Karpas-422 (cell line): ENCODE measurements at places on chromosomes 3 and 15. TPM values are rescaled to one million over a fixed set of nuclear protein-coding genes. Genes with fewer than 3 reads are reported as not detected.

The HMCES gene
- total RNA-seq: 169 and 275 TPM in 2 replicates

DNA sequence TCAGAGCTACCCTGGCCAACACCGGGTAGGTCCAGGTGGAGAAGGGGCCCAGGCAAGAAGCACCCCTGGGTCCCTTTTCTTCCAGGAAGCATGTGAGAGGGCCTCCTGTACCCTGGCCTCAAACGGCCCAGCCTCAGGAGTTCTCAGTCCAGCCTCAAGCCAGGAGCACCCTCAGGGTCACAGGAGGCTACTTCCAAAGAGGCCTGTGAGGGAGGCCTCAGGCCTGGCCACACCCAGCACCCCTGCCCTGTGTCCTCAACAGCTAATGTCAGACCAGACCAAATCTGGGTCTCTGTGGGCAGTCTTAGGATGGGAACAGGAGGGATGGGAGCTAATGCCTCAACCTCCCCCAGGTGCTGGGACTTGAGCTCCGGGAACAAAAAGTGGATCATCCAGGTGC, 23.5 kb downstream of the PTH1R start:
- no peak for DNase-seq

DNA sequence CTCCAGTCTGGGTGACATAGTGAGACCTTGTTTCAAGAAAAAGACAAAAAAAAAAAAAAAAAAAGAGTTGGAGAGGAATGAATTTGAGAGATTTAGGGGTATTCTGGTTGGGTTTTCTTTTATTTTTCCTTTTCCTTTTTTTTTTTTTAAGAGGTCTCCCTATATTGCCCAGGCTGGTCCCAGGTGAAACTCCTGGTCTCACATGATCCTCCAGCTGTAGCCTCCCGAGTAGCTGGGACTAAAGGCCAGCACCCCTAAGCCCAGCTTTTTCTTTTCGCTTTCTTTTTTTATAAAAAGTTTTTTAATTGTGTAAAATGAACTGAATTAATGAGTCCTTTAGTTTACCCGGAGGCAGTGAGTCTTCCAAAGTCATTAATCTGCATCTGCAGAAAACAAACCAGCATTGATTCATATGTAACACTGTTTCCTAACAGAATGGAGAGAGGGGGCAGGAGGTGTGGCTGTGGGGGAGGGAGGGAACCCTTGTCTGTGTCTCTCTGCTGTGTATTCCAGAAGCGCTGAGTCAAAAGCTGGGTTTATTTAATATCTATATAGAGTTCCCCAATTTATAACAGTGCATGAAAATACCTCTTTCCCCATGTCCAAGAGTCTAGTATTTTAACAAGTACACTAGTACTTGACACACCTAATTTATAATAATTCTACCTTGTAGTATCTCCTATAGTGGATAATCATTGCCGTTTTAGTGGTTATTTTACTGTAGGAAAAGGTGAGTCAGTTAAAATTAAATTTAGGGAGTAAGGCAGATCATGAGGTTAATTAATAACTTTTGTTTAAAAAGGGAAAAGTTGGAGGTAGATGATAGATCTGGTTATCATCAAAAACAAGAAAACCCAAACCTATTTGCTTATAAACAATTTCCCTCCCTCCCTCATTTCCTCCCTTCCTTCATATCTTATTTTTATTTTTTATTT, 2.6 kb upstream of the DPPA4 start:
- no peak for DNase-seq

- no peak for DNase-seq
Observed at GRCh38 chr3:196789885-196790359, 50.3 kb downstream of the PAK2 start.

The GOLGA6L10 gene
- total RNA-seq: 0.18 and 2.0 TPM in 2 replicates

The POU1F1 gene
- not detected in 2 replicates for total RNA-seq

- peak; percentile 55 for DNase-seq
Observed at GRCh38 chr15:81825136-81825535, 220.7 kb downstream of the MEX3B start.

The MNS1 gene
- total RNA-seq: 3.5 and 4.6 TPM in 2 replicates

- no peak for DNase-seq
Observed at GRCh38 chr3:16028604-16029003, 145.9 kb upstream of the GALNT15 start.

GRCh38 chr15:41125063-41125669, 9.1 kb upstream of the INO80 start:
- no peak for DNase-seq

DNA sequence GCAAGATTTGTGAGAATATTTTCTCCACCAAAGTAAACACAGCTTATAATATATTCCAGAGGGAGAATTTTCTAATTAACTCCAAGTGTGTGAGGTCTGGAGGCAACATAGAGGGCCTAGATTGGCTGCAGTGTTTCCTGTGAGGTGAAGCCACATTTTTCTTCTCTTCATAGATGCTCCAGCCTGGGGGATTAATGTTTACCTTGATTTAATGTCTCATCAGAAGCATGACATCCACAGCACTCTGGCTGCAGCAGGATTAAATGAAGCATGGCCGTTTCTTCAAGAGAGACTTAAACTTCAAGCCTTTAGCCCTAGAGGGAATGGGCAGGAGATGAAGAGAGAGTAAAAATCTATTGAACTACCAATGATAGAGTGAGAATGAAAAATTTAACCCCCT, 137.9 kb upstream of the ZBTB20 start:
- no peak for DNase-seq

The GRM7 gene
- total RNA-seq: not detected in 2 replicates

GRCh38 chr3:154180836-154181691, 59.9 kb downstream of the ARHGEF26 start:
- DNase-seq: no peak

GRCh38 chr15:50562735-50563640, 16.5 kb upstream of the USP50 start:
- DNase-seq: no peak

The SPATA12 gene
- 3.2 and 3.9 TPM in 2 replicates for total RNA-seq

The NMNAT3 gene
- not detected in 2 replicates for total RNA-seq

DNA sequence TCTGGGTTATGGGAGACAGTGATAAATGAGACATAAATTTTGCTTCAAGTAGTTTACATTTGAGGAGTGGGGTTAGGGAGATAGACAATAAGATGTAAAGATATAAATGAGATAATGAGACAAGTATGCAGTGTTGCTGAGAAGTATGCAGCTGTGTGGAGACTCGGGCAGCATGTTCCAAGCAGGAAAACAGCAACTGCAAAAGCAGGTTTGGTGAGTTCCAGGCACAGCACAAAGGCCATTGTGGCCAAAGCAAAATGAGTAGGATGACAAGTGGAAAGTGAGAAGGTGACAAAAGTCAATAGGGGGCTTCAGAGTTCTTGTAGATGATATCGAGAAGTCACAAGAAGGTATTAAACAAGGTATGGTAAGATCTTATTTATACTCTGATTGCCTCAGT, 259.1 kb upstream of the PEX5L start:
- DNase-seq: no peak

- no peak for DNase-seq
Observed at GRCh38 chr3:196778755-196779154, 39.1 kb downstream of the PAK2 start.

The EIF4E3 gene
- total RNA-seq: not detected in 2 replicates

DNA sequence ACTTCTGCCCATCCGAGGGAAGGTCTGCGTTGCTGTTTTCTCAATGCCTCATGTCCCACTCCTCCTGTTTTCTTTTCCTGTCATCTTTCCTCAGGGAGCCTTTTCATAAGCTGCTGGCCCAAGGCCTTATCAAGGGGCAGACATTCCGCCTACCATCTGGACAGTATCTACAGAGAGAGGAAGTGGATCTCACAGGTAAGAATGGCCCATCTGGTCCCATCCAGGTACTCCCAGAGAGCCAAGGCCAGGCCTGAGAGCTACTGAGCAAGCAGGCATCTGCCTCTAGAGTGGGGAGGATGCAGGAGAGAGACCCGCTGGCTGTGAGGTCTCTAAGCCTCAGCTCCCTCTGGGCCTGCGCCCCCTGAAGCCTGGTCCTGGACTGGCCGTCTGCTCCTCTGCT, 81.5 kb upstream of the LIMD1 start:
- no peak for DNase-seq

The AGBL1 gene
- total RNA-seq: not detected in 2 replicates

DNA sequence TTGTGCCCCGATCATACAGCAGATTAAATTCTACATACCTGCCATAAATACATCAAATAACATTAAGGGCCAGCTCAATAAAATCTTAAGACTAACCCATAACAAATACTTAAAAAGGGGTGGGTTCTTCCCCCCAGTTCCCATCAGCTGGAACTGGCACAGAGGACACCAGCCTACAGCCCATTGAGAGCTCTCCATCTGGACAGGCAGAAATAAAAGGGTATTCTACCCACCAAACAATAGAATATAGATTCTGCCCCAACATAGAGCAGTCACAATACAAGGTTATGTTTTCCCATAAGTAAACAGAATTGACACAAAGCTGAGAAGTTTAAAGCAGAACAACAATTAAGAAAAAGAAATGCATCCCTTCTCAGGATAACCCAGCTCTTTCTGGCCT, 11.9 kb downstream of the CPOX start:
- no peak for DNase-seq

- no peak for DNase-seq
Observed at GRCh38 chr15:63611177-63611576, 14.0 kb downstream of the FBXL22 start.

The RASL12 gene
- not detected in 2 replicates for total RNA-seq

- DNase-seq: no peak
Observed at GRCh38 chr3:182891364-182891763, 89.0 kb downstream of the DCUN1D1 start.

The METTL6 gene
- total RNA-seq: 20.9 and 23.2 TPM in 2 replicates

The VEPH1 gene
- total RNA-seq: not detected in 2 replicates

The SEMA6D gene
- not detected in 2 replicates for total RNA-seq

DNA sequence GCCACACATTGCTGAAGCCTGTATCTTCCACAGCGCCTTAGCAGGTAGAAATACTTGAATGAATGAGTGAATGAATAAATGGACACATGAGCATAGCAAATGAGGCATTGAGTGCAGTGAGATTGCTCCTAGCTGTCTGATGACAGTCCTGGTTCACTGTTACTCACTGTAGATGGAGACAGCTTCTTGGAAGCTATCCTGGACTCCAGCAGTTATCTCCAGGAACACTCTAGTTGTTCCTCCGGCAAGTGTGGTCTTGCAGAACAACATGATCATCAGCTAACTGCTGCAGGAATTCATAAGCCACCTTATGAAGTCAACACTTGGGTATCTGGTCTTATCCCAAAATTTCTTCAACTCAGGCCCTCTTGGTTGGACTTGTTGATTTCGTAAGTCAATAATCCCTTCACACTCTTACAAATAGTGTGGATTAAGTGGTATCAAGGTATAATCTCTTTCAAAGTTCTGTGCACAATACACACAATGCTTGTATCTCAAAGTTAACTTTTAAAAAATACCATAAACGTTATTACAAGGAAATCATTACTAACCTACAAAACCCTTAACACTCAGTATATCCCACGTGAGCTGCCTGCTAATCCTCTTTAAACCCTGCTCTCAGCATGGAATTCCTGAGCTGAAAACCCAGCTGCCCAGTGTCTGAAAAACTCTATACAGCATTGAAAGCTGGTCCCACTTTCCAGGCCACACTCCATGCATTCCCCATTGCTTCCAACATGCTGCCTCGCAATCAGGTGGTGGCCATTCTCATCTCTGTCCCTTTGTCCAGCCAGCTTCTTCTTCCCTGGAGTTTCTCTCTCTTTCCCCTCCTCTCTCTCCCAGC, 14.4 kb upstream of the ZBTB38 start:
- no peak for DNase-seq

- no peak for DNase-seq
Observed at GRCh38 chr3:2540115-2540514, 441.4 kb downstream of the CNTN4 start.

DNA sequence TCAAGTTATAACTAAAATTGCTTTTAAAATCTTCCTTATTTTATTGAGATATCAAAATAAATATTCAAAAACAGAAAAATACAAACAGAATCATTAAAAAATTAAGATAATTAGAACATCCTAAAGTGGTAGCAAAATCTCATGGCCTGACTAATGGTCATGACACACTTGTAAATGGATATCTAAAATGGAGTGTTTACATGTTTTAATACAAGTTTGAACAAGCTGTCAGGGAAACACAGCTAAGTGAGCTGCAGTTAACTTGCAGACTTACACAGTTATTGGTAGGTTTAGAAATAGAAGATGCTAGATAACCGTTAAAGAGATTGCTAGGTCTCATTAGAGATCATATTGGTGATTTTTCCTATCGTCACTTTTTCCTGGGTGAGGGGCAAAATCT, 242.3 kb downstream of the LPP start:
- no peak for DNase-seq

The SH2D7 gene
- not detected in 2 replicates for total RNA-seq

DNA sequence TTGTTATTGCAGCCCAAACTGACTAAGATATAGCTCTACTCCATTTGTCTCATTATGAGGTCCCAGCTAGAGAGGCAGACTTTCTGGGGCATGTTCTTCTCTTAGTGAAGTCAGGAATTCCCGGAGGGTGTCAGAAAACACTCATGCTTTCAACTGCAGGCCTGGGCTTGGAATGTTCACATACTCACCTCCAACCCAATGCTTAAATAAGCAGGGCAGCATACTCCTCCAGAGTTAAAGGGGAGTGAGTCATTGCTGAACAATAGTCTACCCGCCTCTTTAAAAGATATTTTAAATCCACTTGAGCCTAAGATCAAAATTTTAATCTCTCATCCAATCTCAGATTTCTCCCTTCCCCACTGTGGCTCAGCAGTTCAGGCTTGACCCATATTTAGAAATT, 167.8 kb upstream of the DPH6 start:
- DNase-seq: no peak

The CNTN3 gene
- total RNA-seq: not detected in 2 replicates

GRCh38 chr3:115428841-115429240, 194.5 kb upstream of the GAP43 start:
- DNase-seq: no peak

The HCN4 gene
- total RNA-seq: not detected in 2 replicates

The TMEM115 gene
- 13.8 and 25.8 TPM in 2 replicates for total RNA-seq

The ANKRD63 gene
- not detected in 2 replicates for total RNA-seq

DNA sequence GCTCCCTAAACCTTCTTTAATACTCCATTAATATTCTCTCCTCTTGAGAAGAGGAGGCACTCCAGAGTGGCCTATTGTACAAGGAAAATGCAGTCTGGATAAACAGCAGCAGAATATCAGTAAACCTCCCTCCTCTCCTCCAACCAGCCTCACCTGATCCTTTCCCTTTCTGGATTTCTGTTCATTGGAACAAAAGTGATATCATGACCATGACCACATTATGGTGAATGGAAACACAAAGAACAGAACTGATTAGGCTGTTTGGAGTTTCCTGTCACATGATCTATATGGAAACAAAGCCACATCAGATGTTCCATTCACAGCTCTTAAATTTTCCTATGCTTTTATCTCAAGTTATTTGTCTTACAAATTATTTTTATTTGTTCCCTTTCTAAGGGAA, 14.6 kb downstream of the C2CD4B start:
- no peak for DNase-seq

- DNase-seq: no peak
Observed at GRCh38 chr15:42367041-42367440, 7.7 kb downstream of the CAPN3 start.

- DNase-seq: no peak
Observed at GRCh38 chr3:102074946-102075345, 225.6 kb downstream of the NFKBIZ start.

DNA sequence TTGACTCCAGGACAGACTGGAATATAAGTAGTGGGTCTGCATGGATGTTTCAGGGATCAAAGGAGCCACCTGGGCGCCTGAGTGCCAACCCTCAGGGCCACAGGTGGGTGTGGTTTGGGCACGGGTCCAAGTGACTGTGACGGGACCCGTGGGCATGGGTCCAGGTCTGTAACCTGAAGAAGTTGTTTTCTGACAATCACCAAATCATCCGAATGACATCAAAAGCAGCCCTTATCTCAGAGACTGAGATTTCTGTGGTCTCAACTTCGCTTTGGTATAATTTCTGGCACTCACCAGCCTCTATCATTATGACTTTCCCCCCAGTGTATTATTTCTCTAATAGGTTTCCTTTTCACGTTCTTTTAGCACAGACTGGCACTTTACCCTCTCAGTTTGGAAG, 24.4 kb downstream of the RLBP1 start:
- no peak for DNase-seq

The MKRN2OS gene
- not detected in 2 replicates for total RNA-seq
